ENCODE measurements at places on chromosomes 12 and 14.

GRCh38 chr12:124797321-124797720, 66.3 kb downstream of the SCARB1 start:
- DNase-seq: no peak

- DNase-seq: no peak
Observed at GRCh38 chr12:47801170-47801903, 18.4 kb downstream of the HDAC7 start.

DNA sequence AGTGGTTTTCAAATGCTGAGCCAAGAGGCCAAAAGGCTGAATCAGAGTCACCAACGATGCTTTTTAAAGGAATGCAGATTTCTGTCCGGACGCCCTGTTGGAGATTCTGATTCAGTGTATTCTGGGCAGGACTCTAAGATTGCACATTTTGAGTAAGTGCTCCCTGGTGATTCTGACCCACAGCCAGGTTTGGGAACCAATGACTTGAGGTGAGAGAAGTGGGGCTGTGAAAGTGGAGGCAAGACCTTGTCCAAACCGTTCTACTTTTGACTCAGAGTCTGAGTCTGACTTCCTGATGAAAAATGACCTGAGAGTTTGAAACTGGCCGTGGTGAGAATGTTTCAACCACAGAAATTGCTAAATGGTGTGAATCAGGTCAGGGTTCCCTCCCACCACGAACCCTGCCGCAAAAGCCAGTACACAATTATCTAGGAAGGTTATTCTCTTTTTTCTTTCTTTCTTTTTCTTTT, 90.2 kb downstream of the NTN4 start:
- DNase-seq: peak; percentile 99

DNA sequence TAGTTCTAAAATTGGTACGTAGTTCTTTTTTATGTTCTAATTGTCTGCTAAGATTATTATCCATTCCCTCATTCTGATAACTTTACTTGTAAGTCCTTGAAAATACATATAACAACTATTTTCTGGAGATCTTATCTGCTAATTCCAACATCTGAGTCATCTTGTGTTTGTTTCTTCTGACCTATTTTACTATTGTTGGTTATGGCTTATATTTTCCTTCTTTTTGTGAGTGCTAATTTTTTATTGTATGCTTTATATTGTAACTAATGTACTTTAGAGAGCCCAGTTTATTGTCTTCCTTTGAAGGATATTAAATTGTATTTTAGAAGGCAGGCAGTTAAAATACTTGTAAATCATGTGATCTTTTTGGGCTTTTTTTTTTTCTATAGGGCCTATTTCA, 149.3 kb upstream of the LRFN5 start:
- no peak for DNase-seq

DNA sequence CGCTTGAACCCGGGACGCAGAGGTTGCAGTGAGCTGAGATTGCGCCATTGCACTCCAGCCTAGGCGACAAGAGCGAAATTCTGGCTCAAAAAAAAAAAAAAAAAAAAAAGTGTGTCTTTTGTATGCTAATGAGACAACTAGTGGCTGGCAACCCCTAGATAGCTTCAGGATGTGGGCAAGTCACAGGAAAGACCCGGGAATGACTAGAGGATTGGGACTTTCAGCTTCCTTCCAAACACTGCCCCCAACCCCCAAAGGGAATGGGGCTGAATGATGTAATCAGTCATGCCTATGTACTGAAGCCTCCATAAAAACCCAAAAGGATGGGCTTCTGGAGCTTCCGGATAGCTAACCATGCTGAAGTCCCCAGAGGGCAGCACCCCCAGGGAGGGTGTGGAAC, 28.6 kb downstream of the USP44 start:
- no peak for DNase-seq

GRCh38 chr14:95098984-95099599, 58.2 kb downstream of the DICER1 start:
- DNase-seq: peak; percentile 31

- DNase-seq: no peak
Observed at GRCh38 chr12:104333692-104334255, 30.2 kb downstream of the EID3 start.

- peak; percentile 77 for DNase-seq
Observed at GRCh38 chr14:84482256-84483071, 1047.5 kb upstream of the FLRT2 start.

DNA sequence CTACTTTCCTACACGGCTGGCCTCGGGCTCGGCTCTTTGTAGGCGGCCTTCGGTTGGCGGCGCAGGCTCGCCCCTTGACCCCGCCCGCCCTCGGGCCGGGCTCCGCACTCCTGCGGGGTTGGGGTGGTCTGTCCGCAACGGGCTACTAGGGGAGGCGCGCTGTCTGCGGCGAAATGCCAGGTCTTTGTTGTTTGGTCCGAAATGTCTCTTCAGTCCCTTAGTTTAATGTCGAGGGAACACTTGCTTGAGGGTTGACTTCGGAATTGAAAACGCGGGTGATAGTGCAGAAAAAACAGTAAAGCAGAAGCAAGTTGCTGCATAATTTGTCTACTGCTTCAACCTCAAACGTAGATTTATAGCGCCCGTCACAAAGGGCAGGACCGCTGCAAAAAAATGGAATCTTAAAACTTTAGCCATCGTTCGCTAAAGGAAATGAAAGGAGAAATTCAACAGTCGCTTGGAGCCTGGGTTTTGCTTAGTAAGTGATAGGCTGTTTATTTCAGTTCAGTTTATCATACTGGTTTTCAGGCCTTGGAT, 390 bp downstream of the JKAMP start:
- DNase-seq: peak; percentile 32

- no peak for DNase-seq
Observed at GRCh38 chr12:54036620-54037359, 3.9 kb downstream of the HOXC5 start.

DNA sequence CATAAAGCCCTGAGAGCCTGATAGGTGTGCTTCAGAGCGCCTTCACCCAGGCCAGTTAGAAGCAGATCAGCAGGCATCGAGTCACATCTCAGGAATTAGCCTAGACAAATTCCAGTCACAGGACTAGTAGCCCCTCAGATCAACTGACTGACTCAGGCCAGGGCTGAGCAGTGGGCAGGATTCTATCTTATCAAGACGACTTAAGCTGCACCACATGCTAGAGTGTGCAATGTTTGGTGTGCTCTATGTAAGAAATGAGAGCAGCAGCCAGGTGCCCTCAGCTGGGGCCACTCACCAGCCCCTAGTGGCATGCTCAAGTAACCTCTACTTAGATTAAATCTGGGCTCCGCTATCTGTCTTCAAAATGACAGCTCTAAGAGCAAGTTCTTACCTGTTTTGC, 19.7 kb upstream of the NGB start:
- DNase-seq: peak; percentile 36

GRCh38 chr12:53190108-53190729, 9.5 kb upstream of the CSAD start:
- DNase-seq: peak; percentile 37

DNA sequence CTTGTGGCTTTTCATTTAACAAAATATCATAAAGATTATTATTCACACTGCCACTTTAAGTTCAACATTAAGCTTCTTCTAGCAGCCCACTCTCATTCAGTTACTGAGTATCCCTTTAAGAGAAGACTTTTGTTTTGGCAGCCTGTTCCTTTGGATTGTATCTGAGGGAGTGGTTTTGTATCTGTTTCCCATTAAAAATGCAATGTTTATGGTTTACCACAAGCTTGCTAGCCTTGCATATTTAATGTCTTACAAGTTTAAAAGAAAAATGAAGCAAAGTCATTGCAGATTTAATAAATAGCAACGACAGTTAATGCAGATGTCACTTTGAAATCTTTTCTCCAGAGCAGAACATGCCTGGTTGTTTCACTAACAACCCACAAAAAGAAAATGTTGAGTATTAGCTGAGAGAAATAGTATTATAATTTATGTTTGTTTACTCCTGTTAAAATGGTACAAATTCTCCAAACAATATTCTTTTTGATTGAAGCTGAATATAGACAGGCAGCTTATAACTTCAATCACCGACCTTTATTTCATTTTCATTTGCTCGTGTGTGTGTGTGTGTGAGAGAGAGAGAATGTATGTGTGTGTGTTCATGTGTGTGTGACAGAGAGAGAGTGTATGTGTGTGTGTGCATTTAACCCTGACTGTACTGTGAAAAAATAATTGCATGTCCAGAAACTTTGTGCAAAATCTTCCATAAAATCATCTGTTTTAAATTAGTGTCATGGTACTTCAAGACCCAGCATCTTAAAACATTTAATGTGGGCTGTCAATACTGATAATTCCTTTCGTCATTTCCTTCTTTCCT, 1.8 kb downstream of the DCN start:
- peak; percentile 83 for DNase-seq

- no peak for DNase-seq
Observed at GRCh38 chr12:54082397-54082892, 28.8 kb downstream of the HOXC4 start.

DNA sequence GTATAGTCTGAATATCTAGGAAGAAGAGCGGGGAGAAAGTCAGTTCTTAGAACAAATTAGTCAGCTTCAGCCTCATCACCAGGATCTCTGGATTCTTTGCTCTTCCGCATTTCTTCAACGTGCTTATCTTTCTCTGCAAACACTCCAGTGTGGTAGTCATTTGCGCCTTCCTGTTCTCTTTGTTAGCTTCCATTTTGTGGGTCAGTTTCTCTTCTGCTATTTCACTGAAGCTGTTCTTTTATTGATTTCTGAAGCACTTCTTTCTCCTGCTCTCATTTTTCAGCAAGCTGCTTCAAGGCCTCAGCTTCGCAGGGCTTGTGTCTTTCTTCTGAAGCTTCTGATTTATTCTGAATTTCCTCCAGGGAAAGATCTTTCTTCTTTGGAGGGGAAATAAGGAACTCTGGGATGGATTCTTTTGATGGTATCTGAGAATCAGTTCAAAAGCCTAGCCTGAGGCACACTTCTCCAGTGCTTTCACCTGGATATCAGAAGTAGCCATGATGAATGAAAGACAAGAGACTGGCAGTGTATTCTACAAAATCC, 13.5 kb downstream of the AMN1 start:
- DNase-seq: peak; percentile 56

DNA sequence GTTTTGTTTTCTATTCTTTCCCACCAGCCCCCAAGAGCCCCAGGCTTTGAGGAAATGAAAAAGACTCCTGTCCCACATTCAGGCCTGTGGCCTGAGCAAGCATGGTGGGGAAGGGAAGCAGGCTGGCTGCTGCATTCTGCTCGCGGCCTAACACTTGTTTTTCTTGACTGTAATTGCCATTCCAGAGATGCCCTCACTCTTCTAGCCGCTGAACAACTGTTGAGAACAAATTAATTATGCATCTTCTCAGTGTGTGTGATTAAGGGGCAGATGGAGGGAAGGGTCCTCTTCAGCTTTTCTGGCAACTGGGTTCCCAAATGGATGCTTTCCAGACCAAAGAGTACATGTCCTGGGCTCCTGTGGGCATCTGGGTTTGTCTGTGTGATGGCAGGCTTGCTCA, 43.3 kb downstream of the ADCK1 start:
- no peak for DNase-seq

DNA sequence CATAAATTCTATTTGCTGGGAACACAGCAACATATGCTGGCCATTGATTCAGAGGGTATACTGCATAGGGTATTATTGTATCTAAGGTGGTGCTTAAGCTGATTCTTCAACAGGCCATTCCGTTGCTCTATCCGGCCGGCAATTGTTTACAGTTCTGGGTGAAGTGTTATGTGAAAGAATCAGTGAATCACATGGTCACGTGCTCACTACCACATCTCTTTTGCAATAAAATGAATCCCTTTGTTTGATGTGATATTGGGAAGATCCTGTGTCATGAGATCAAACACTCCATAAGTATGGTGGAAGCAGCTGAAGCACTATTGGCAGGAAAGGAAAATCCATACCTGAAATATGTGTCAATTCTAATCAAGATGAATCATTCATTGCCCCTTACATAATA, 7.6 kb upstream of the USP15 start:
- no peak for DNase-seq

- no peak for DNase-seq
Observed at GRCh38 chr12:13080266-13080665, 23.2 kb downstream of the GSG1 start.

DNA sequence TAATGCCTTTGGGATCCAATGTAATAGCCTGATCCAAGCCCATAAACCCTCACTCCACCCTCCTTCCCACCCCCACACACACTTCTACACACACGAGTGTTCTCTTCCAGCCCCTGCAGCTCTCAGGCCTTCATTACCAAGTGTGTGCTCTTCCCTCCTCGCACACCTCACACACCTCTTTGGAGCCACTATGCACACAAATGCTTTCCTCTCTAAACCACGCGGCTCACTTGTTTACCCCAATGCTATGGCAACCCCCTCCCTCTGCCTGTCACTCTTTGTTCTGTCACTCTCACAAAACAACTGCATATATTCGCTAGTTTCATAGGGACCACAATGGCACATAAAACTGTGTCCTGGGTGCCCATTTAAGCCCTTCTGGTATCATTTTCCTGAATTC, 35.1 kb downstream of the PPP2R5E start:
- no peak for DNase-seq

GRCh38 chr12:32183650-32184049, 77.0 kb downstream of the BICD1 start:
- no peak for DNase-seq

GRCh38 chr14:98368221-98368620, 903.8 kb downstream of the BCL11B start:
- no peak for DNase-seq

GRCh38 chr14:65211341-65211987, 109.1 kb upstream of the MAX start:
- peak; percentile 55 for DNase-seq

Measured in astrocyte (in vitro differentiated cells and primary cell).